CD4-positive, alpha-beta T cell treated with Interferon alpha-2 for 1 hour (primary cell): ENCODE measurements at places on chromosomes 1 and 21.

DNA sequence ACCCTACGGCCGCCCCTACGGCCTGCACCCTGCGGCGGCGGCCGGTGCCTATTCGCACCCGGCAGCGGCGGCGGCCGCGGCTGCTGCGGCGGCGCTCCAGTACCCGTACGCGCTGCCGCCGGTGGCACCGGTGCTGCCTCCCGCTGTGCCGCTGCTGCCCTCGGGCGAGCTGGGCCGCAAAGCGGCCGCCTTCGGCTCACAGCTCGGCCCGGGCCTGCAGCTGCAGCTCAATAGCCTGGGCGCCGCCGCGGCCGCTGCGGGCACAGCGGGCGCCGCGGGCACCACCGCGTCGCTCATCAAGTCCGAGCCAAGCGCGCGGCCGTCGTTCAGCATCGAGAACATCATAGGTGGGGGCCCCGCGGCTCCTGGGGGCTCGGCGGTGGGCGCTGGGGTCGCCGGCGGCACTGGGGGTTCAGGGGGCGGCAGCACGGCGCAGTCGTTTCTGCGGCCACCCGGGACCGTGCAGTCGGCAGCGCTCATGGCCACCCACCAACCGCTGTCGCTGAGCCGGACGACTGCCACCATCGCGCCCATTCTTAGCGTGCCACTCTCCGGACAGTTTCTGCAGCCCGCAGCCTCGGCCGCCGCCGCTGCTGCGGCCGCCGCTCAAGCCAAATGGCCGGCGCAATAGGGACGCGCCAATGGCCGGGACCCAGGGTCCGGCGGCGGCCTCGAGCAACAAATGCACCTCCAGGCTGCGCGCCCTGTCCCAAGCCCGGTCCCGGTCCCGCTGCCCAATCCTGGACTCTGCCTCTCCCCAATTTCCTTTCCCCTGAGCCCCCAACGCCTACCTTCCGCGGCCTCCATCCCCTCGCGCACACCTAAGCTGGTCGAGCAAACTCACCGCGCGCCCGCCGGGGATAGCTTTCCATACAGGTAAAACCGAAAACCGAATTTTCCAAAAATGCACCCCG is 1.8 kb downstream of the FOXD3 start:
- DNase-seq, result no peak

GRCh38 chr1:17227358-17227915 is 21.5 kb upstream of the PADI3 start:
- no peak for DNase-seq

DNA sequence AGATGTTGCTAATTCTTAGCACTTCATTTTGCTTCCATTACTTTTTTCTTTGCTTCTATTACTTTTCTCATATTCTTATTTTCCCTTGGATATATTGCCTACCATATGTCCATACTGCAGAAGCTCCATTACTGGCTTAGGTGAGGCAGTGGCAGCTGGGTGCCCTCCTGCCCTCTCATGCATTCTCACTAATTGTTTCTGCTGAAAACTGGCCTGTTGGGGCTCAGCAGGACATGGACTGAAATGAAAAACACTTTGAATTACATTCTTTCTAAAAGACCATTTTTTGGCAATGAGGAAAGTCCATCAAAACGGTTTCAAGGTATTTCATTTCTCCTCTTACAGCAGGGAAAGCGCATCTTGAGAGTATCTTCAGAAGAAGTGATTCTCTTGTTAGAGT is 122.9 kb downstream of the MAST2 start:
- no peak for DNase-seq

GRCh38 chr1:220527279-220527907 is 543 bp upstream of the MARK1 start:
- no peak for DNase-seq

GRCh38 chr1:114719424-114719787 is 2.8 kb upstream of the NRAS start:
- no peak for DNase-seq

- no peak for DNase-seq
Observed at GRCh38 chr1:53044926-53045325, 17.1 kb upstream of the PODN start.

DNA sequence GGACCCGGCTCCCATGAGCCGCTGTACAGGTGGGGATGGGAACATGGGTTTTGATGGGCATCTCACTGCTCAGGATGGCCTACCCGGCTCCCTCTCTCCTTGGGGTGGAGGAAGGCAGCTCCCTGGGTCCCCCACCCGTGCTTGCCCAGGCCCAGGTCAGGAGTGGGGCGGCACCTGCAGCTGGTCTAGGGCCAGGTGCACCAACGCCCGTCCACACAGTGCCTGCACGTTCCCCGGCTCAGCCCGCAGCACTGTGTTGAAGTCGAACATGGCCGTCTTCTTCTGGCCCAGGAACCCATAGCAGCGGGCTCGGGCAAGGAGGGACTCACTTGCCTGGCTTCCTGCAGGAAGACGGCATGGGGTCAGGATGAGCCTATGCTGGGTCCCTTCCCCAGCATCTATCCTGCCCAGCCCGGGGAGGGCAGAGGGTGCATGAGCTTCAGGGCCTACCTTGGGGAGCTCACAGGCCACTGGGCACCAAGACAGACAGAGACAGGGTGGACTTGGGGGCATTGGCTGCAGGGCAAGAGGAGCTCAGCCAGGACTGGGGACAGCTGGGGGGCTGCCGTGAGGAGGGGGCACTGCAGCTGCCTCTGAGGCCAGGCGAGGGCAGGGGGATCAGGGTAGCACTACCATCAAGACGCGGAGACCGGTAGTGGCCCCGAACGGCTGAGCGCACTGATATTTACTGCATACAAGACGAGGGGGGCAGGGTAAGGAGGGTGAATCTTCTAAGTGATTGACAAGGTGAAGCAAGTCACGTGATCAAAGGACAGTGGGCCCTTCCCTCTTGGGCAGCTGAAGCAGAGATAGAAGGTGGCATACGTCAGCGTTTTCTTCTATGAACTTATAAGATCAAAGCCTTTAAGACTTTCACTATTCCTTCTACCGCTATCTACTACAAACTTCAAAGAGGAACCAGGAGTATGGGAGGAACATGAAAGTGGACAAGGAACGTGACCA is 17.8 kb downstream of the TTC34 start:
- DNase-seq, result no peak

GRCh38 chr1:23825762-23826522 is 713 bp upstream of the HMGCL start:
- DNase-seq, result no peak

DNA sequence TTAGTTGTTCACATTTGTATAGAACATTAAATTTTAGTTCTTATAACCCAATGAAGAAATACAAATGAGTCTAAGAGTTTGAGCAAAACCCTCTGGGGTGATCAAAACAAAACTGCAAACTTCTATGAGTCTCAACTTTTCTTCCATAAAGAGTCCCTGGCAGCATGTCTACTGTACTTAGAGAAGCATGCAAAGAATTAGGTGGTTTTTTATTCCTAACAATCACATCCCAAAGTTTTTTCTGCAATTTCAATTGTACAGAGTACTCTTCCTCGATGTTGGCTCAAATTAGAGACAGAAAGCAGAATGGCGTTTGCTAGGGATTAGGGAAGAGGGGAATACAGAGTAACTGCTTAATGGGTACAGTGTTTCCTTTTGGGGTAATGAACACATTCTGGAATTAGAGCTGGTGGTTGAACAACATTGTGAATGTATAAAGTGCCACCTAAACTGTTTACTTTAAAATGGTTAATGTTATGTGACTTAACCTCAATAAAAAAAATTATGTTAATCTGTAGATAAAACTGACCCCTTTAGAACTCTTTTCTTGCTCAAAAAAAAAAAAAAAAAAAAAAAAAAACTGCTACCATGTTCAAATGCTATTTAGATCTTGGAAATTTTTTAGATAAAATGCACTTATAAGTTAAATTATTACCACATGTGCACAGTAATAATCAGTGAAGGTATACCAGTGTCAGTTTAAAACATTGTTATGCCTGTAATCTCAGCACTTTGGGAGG is 4.8 kb downstream of the RC3H1 start:
- no peak for DNase-seq

DNA sequence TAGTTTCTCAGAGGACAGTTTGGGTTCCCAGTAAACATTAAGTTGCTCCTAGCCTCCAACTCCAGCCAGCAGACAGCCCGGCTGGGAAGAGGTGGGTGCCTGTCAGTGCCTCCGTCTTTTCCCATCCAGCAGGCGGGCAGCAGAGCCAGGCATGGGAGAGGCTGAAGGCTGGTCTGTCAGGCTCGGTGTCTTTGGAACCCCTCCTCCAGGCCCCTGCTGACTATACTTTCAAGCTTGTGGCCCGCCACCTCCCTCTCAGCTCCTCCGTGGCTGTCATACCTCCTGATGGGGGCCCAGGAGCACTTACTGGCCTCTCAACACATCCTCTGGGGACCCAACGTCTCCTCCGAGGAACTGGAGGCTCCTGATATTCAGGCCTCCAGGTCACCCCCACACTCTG is 140.9 kb downstream of the ACTL8 start:
- no peak for DNase-seq

DNA sequence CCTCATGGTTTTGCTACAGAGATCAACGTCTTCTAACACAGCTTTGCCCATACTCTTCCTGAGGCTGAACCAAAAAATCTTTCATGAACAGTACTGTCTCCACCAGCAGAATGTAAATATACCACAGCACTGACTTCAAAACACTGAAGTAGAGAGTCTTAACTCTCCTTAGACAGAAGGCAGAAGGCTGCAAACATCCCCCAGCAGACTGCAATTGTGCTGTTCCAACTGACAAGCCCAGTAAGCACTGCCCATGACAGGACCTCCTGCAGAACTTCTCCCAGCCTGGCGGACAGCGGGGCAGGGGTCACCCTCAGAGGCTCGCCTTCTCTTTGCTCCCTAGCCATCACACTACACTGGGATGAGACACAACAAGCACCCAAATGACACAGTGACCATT is 218.7 kb downstream of the RERE start:
- DNase-seq, result no peak

- DNase-seq, result no peak
Observed at GRCh38 chr1:218827486-218827885, 346.2 kb upstream of the LYPLAL1 start.

DNA sequence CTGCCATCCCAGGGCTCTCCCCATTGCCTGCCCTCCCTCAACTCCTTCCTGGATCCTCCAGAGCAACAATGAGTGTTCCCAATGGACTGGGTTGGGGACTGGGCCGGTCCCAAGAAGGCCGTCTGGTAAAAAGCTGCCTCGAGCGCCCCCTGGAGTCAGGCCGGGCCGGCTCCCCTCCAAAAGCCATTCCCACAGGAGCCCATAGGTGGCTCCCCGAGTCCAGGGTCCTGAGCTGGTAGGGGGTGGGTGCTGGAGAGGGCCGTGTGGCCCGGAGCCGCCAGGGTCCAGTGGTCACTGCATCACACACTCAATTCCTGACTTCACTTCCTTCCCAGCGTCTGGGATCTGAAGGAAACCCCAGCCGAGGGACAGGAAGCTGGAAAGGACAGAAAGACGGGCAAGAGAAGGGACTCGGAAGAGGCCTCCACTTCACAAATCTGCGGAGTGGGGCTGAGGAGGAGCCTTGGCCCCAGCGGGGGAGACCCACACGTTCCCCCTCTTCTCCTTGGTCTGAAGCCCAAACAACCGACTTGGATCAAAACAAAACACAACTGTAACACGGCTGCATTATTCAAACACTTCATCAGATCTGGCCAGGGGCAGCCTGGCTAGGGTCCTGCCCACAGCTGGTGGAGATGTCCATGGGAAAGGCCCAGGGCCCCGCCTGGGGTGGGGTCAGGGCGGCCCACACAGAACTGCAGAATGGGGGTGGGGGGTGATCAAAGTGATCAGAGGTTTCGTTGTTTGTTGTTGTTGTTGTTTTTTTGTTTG is 10.9 kb upstream of the ALDH4A1 start:
- peak; percentile 78 for DNase-seq

- no peak for DNase-seq
Observed at GRCh38 chr1:222285526-222285925, 262.4 kb downstream of the HHIPL2 start.

DNA sequence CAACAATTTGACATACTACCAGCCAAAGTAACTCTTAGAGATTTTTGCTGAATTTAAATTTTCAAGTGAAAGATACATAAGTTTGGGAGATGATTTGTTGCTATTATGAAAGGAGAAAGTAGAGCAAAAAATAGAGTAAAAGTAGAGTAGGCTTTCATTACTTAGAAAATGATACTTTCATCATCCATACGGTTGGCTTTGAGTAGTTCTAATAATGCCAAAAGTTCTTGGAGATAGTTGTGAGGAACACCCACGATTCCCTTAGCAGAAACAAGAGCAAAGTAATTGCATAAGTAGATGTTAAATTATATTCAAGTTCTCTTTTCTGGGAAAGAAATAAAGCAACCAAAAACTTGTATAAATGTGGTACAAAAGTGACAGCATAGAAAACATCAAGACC is 95.0 kb upstream of the VAV3 start:
- DNase-seq, result no peak

GRCh38 chr1:159338018-159338417 is 35.9 kb downstream of the FCER1A start:
- no peak for DNase-seq

- no peak for DNase-seq
Observed at GRCh38 chr1:210787800-210788199, 346.1 kb downstream of the KCNH1 start.

DNA sequence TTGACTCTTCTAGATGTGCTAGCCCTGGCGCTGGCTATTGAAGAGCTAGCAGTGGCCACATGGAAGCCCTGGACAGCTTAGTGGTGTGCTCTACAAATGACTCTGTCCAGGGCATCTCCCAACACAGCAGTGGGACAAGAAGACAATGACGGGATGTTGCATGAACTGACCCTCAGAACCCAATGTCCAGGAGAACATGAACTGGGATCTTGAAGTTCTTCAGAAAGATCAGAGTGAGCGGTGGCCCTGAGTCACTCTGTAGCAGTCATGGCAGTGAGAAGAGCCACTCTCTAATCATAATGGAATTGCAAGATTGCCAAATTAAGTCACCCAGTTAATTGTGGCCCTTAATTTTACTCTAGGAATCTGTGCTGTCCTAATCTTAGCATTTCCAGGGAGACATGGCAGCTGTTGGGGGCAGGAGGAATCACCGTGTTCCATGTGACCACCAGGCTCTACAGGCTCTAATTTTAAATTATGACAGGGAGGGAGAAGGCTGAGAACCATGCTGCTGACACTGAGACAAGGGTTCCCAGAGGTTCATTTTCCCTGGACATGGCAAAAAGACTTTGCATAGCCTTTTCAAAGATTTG is 10.2 kb upstream of the OBSCN start:
- DNase-seq, result no peak

GRCh38 chr1:203136409-203137042 is 9.0 kb downstream of the ADORA1 start:
- no peak for DNase-seq
